NCI-H510A treated with DMSO at 0.1 percent for 48 hours (cell line): ENCODE measurements at places on chromosomes 3 and 15.

GRCh38 chr3:31880020-31880419 is 101.0 kb downstream of the OSBPL10 start:
- DNase-seq, result no peak

- DNase-seq, result peak; percentile 59
Observed at GRCh38 chr15:77633134-77633912, 611 bp upstream of the LINGO1 start.

DNA sequence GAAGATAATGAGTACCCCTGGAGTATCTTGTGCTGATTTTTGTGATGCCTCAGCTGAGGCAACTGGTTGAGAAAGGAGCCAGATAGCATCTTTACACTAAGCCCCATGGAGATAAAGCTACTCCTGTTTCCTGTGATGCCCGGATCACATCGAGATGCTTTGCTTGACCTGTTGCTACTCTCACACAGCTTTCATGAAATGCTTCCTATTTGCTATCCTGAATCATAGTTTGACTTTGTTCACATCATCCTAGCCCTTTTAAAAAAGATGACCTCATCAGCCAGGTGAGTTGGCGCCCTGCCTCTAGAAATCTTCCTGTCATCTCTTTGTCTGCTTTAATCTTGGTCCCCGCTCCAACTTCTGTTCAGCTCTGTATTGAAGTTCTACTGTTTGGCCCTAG is 409.6 kb upstream of the TBL1XR1 start:
- DNase-seq, result peak; percentile 67

- no peak for DNase-seq
Observed at GRCh38 chr3:3368306-3368705, 188.8 kb upstream of the CRBN start.

GRCh38 chr3:72745146-72745999 is 102.9 kb downstream of the SHQ1 start:
- peak; percentile 40 for DNase-seq

DNA sequence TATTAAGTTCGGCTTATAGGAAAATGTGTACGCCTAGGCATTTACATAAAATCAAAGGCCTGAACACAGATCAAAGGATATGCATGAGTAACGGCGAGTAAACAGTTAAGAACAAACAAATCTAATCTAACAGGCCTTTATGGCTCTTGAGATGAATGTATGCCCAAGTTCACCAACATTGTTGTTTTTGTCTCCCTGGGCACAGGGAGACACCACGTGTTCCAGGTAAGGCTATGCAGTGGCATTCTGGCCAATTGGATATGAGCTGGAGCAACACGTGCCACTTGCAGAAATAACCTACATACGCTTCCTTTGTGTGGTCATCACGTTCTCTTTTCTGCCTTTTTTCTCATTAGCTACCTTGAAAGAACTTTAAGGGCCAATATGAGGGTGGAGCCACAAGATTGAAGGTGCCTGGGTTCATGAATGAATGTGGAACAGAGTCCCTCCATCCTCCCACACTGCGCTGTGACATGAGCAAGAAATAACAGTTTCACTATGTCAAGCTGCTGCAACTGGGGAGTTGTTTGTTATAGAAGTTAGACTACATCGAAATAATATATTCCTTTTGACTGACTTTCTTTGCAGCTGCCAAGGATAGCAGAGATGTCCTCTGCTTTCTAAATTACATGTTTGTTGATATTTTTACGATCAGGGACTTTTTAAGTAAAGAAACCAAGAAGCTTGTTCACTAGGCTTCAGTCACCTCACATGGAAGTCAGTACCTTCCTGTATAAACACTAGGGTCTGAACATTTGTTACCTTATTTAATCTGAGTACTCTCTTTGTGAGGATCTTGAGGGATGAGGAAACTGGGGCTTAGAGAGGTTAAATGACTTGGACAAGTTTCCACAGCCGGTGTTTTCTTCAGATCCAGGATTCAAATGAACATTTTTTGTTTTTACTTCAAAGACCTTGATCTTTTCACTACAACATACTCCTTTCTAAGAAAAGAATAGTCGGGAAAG is 427.5 kb upstream of the TBL1XR1 start:
- DNase-seq, result peak; percentile 76

GRCh38 chr3:183349421-183350157 is 78.8 kb downstream of the MCF2L2 start:
- peak; percentile 73 for DNase-seq

GRCh38 chr3:156304406-156304805 is 184.0 kb downstream of the KCNAB1 start:
- no peak for DNase-seq

- no peak for DNase-seq
Observed at GRCh38 chr3:13277196-13277813, 142.8 kb downstream of the NUP210 start.

- DNase-seq, result no peak
Observed at GRCh38 chr3:169658311-169658931, 5.1 kb downstream of the MECOM start.

- DNase-seq, result no peak
Observed at GRCh38 chr3:17239417-17239816, 354.7 kb downstream of the PLCL2 start.

DNA sequence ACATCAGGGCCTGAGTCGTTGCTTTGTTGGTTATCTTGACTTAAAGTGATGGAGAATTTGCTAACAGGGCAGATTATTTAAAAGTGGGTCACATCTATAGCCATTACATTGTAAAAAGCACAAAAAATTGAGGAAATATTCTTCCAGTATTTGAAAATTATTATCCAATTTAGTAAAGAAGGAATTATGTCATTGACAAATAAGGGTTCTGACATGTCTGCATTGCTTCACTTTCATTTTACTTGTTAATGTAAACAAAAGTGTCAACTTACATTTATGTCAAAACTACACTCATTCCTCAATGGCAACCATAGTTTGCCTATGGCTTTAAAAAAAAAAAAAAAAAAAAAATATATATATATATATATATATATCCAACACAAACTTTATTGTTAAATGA is 3.4 kb upstream of the PARP14 start:
- DNase-seq, result no peak

DNA sequence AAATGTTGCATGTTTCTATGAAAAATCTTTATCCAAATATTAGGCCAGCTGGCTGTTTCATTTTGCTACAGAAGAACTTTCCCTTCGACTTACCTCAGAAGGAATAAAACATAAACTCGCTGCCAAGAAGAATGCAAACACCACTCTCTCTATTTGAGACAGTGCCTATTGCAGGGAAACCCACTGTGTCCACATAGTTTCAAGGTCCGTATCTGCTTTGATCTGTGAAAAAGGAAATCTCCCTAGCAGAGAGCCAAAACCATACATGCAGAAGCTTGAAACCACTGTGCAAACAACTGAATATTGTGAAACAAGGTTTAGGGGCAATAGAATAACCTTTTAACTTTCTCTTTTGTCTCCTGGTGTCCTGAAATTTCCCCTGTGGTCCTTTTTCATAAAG is 35.0 kb upstream of the CAPN7 start:
- DNase-seq, result no peak

GRCh38 chr15:65088643-65089021 is 12.1 kb downstream of the KBTBD13 start:
- DNase-seq, result no peak

- DNase-seq, result no peak
Observed at GRCh38 chr3:20604659-20605058, 418.7 kb upstream of the SGO1 start.

- peak; percentile 2 for DNase-seq
Observed at GRCh38 chr3:125357032-125357658, 18.0 kb downstream of the ZNF148 start.

DNA sequence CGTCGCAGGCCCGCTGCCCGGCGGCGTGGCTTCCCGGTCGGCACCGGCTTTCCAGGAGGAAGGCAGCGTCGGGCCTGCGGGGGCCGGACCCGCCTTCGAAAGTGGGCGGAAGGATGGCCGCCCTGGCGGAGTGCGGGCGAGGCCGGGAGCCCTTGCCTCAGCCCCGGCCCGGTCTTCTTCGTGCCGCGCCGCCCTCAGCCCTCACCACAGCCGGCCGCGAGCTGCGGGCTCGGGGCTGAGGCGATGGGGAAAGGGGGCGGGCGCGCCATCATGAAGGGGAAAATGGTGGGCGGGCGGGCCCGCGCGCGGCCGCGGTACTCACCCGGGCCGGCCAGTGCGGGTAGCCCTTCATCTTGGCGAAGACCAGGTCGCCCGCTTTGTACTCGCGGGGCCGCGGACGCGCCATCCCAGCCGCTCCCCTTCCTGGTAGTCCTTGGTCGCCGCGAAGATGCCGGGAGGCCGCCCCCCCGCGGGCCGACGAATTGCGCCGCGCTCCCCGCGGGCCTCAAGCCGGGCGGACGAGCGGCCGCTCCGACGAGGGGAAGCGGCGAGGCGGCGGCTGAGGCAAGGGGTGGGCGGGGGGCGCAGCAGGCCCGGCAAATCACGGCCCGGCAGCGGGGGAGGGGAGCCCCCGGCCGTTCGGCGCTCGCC is 489 bp downstream of the HDGFL3 start:
- no peak for DNase-seq

DNA sequence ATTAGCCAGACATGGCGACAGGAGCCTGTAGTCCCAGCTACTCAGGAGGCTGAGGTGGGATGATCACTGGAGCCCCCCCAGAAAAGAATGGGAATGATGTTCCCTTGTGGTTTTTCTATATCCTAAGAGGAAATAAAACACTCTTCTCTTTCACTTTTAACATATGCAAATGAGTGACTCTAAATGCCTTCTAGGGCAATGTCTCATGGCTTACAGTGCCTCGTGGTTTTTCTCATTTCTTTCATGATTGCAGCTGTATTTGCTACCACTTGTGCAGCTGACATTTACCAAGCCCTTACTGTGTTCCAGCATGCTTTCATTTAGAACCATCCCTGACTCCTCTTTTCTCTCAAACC is 26.4 kb downstream of the STOML1 start:
- DNase-seq, result peak; percentile 1

- peak; percentile 94 for DNase-seq
Observed at GRCh38 chr3:183252973-183253527, at the start of gene B3GNT5. Gene B3GNT5 (plus strand): TSS chr3:183253253. CDS start chr3:183269799, 16,546 bp downstream.

DNA sequence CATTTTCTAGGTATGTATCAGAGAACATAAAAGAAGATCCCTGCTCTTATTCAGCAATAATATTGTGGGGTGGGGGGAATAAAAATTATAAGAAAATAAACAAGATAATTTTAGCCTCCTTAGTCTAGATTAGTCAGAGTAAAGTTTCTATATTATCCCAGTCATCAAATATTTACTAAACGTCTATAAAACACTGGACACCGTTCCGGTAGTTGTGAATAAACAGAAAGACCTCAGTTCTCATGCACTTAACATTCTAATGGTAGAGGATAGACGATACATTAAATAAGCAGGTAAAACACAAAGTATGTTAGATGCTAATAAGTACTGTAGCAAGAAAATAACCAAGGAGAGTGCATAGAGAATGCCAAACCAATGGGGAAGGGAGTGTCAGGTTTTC is 425.0 kb downstream of the GBE1 start:
- no peak for DNase-seq

DNA sequence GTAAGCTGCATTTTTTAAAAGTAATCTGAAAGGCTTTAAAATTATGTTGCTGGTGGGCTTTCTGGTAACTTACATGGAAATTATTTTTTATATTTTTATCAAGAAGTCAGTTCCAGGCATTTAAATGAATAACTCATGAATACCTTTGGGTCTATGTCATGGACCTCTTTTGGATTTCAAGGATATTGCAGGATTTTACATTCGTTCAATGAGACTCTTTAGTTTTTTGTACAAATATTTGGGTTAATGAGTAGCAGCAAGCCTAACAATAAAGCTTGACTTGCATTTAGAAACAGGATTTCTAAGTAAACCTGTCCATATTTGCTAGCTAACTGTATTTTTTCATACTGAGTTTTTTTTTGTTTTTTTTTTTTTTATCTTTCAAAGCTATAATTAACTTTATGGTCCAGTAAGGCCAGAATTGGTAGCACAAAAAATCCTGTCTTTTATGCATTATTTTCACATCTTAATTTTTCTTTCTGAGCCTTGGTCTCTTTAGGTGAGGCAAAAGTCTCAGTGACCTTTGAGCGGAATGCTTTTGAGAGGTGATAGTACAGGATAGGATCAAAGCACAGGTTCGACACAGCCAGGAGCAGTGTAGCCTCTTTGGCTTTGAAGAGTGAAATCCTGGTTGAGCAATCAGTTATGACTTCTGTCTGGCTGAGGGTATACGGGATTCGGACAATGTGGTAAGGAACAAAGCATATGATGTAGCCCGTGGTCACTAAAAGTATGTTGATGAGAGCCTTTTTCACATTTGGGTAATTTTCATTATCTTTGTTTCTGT is 4.8 kb downstream of the GPR171 start:
- DNase-seq, result no peak

DNA sequence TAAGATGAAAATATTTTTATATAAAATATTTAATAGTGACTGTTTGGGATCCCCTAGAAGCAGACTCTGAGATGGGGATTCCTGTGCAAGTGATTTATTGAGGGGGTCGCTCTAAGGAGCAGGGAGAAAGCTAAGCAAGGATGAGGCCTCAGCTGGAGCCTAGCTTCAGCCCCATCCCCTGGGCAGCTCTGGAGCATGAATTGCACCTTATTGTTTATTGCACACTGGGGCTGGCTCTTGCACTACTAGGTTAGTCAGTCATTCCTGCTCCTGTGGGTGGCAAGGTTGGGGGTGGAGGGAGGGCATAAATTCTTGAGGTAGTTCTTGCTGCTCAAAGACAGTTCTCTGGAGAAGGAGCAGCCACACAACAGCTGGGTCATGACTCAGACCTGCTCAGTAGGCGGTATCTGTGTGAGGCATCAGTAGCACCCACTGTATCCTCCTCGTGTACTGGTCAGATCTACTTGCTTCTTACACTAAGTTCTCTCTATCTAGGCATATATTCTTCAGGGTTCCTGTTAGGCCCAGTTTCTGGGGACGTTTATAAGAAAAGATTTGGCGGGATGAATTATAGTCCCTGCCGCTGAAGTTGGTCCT is 27.2 kb upstream of the TNFSF10 start:
- no peak for DNase-seq

DNA sequence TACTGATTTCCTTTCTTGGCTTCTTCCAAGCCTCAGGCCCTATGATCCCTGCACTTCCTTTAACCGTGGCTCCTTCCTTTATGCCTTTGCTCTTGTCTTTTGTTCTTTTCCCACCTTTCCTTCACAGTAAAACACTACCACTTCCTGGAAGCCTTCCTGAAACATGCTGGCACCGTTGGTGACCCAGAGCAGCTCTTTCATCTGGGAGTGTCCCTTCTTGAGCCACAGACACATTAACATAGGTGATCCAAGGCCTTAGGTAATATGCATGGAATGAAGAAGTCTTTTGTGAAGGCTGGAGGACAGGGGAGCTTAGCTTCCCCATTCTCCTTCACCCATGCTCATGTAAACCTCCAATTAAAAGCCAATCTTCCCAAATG is 39.4 kb downstream of the AMOTL2 start:
- no peak for DNase-seq

DNA sequence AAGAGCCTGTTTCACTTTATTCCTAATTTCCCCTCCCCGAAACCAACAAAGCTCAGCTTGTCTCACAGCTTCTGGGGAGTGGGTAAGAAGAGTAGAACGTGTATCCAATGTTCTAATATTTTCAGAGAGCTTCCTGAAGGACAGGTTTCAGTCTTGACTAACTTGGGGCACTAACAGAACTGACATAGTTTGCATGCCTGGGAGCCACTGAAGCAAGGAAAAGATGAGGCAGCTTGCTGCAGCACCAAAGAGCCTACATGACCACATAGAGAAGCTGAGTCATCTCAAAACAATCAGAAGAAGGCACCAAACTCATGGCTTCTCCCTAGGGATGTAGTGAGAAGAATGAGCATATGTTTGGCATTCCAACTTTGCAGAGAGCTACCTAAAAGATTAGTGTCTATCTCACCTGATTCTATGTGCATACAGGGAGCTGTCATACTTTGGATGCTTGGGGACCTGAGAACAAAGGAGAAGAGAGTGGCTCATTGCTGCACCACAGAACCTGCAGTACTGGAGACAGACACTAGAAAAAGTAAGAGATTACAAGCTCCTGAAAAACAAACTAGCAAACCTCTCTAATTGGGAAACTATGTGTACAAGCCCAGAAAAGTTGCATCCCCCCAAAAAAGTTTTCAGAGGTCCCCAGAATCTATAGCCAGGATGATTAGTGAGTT is 86.9 kb downstream of the DCLK3 start:
- no peak for DNase-seq
